Effector memory CD8-positive, alpha-beta T cell (primary cell): ENCODE measurements at places on chromosomes 11 and 22.

GRCh38 chr22:46125816-46126765 lies 24.2 kb upstream of the PPARA start:
- DNase-seq = no peak

GRCh38 chr22:42025421-42025820 lies 26.8 kb downstream of the WBP2NL start:
- DNase-seq = no peak

GRCh38 chr11:128473636-128474035 lies 113.7 kb downstream of the ETS1 start:
- DNase-seq = no peak

- no peak for DNase-seq
Observed at GRCh38 chr11:33063326-33063881, 24.0 kb downstream of the TCP11L1 start.

DNA sequence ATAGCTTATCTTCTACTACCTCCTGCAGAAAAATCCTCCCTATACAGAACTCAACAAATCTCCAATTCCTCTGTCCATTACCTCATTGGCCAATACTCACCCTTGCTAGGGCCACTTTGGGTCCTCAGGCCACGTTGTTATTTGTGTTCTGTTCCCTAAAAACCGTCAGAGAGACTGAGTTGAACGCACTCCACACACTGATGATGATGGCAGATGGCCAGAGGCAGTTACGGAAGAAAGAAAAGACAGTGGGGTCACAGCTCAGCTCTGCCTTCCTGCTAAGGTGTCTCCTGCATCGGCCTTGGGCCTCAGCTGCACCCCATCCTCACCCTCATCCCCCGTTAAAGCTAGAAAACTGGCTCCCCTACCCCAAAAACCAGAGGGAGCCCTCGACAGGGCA lies 66.2 kb downstream of the MICAL3 start:
- no peak for DNase-seq

DNA sequence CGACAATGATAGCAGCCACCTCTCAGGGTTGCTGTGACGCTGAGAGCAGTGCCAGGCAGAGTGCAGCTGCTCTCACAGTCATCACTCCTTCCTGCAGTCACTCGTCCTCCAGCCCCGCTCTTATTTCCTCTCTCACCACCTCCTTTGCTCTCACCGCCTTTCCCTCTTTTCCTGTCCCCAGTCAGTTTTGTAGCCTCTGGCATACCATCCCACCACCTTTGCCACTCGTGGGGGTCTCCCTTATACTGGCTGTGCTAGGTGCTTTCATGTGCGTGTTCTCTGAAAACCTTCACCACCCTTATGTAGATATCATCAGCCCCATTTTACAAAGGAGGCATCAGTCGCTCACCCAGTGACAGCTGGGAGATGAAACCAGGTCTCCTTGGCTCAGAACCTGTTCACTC lies 19.3 kb upstream of the ST3GAL4 start:
- no peak for DNase-seq

DNA sequence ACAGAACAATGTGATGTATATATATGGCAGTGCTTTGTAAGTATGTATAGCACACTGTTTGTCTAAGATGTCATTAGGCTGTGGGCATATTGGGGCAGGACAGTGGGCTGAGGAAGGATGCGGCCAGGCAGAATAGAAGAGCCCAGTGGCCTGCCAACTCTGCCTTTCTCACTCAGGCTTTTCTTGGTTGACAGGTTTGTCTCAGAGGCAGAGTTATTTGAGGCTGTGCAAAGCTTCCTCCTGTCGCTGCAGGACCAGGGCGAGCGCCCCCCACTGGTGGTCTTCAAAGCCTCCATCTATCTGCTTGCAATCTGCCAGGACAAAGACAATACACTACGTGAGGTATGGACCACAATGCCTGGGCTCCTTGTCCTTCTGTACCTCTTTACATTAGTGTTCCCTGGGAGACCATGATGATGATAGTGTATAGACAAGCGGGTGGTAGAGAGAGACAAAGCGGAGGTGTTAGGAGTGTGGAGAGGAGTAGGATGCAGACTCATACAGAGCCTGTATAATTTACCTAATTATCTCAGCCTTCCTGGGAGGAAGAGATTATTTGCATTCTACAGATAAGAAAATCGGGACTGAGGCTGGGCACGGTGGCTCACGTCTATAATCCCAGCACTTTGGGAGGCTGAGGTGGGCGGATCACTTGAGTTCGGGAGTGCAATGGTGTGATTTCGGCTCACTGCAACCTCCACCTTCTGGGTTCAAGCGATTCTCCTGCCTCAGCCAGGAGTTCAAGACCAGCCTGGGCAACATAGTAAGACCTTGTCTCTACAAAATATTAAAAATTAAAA lies 37.3 kb upstream of the CCDC134 start:
- peak; percentile 23 for DNase-seq

- no peak for DNase-seq
Observed at GRCh38 chr22:50528682-50529415, 963 bp downstream of the TYMP start.

- DNase-seq = no peak
Observed at GRCh38 chr11:119029340-119030028, 1.2 kb downstream of the SLC37A4 start.

DNA sequence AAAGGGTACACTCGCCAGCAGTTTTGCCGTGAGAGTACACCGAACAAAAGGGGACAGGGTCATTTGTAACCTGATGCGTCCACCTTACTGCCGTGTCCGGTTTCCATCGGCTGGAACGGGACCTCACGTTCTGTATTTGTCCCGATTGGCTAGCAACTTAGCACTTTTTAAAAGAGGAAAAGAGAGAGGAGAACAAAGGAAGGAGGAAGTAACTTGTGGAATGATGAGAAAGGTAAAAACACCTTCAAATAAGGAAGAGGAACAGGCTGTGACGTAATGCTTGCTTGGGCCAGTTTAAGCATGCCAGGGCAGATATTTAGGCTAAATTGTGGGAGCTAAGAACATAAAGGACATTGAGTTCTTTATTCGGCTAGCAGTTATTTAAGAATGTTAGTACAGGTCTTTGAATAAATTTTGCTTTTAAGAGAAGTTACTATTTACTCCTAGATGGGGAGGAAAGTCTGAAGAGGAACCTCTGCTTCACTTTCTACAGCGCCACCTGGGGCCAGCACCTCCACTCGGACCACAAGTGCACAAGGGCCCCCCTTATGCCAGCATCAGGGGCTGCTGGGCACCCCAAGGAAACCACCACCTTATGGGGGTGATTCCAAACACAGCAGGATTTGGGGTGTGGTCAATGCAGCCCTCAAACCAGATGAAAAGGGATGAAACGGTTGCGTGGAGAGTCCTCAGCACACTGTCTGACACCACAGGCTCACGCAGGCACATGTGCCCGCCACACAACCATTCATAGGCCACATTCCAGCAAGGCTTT lies 5.8 kb downstream of the ARSA start:
- no peak for DNase-seq

GRCh38 chr22:30694171-30694639 lies 469 bp upstream of the OSBP2 start:
- peak; percentile 30 for DNase-seq

- DNase-seq = peak; percentile 85
Observed at GRCh38 chr22:19730655-19731360, 7.5 kb downstream of the GP1BB start.

DNA sequence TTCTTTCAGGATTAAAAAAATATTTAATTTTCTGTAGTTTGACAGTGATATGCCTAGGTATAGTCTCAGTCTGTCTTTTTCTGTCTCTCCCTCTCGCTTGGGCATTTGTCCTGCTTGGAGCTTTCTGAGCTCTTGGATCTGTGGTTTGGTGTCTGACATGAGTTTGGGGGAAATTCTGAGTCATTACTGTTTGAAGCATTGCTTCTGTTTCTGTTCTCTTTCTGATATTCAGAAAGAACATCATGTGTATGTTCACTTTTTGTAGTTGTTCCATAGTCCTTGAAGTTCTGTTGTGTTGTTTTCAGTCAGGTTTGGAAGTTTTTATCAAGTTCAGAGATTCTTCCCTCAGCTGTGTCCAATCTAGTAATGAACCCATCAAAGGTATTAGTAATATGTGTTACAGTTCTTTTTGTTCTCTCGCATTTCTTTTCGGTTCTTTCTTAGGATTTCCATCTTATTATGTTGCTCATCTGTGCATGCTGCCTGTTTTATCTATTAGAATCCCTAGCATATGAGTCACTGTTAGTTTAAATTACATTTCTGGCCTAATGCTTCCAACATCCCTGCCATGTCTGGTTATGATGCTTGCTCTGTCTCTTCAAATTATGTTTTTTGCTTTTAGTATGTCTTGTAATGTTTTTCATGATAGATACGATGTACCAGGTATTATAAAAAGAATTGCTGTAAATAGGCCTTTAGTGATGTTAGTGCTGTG lies 48.4 kb downstream of the DDX10 start:
- no peak for DNase-seq

- no peak for DNase-seq
Observed at GRCh38 chr22:31943206-31943977, 943 bp upstream of the YWHAH start.

DNA sequence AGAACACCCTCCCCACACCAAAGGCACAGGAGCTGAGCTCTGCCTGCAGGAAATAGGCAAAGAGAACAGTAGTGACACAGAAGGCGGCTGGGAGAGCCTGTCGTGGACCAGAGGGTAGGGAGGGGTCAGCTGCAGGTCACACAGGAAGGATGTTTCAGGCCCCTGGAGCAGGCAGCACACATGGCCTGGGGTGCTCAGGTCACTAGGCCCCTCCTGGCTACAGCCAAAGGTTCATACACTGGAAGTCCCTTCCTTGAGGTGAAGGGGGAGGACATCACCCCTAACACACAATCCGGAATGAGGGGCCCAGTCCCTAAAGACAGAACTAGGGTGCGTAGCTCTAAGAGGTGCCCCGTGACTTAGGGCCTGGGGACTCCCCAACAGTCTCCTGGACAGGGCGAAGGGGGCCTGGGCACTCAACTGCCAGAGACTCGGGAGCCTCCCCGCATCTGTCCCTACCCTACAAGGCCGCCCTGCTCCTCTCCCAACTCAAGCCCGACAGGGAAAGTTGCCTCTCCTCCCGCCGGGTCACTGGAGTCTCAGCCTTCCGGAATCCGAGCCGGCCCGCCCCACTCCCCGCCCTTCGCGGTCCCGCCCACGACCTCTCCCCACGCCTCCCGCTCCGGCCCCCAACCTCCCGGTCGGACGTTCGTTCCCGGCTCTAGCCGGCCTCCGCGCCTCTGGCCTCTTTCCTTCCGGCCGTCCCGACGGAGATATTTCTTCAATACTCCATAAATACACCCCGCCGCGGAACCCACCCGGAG lies at the start of gene CYB5R2:
Gene CYB5R2 (minus strand): TSS at position 541 of the 764 bp plus-strand sequence. CDS start 675 bp downstream, outside the sequence.
- DNase-seq = no peak

DNA sequence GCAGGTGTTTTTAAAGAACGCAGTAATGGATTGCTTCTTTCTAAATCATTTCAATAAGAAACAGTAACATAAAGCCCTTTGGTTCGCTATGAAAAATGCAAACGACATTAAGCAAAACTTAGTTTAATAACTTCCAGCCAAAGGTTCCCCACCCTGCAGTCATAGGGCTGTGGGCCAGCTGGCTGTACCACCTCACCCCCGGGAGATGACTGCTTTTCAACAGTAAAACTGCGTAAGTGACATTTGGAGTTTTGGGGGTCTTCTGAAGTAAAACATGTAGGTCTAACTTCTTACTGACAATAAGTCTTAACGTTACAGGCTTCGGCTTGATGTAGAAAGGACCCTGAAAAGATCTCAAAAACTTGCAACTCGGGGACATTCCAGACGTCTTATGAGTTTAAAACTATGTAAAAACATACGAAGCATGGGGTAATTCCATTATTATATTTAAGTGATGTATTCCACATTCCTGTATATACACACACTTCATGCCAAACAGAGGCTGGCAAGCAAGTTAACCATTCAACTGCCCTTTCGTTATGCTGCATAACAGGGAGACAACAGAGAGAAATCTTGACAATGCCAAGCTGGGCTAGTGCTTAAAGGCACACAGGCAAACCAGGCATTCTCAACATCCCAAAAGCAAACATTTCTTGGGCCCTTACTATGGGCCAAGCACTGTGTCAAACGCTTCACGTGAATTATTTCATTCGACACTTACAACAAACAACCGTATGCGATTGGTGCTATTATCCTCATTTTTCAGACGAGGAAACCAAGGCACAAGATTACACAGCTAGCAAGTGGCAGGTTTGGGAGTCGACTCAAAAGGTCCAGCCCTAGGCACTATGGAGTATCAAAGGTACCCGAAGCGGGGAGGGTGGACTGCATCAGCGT lies 1.2 kb downstream of the MRTFA start:
- DNase-seq = no peak

DNA sequence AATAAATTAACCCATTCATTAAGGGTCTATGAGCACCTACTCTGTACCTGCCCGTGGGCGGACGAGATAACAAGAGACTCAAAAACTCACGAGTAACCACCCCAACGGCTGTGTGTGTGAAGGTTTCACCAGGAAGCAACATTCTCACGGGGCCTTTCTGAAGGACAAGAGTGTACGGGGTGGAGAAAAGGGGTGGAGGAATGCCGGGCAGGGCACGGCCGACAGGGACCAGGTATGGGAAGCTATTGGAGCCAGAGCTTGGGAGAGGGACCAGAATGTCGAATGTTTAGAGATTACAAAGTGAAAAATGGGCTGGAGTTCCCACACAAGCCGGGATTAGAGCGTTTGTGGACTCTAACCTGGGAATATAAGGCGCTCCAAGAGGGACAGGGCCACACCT lies 1.6 kb downstream of the KMT5B start:
- DNase-seq = no peak

DNA sequence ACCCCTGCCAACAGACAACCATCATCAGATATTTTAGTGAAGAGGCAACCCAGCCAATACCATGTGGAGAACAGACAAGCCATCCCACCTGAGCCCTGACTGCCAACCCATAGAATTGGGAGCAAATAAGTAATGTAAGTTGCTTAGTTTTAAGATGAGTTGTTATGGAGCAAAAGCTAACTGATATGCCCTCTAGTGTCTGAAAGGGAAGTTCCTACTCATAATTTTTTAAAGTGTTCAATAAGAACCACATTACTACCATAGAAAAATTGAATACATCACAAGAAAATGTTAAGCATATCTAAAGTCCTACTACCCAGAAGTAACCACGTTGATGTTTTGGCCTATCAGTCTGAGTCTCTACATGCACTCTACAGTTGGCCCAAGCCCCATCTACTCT lies 50.8 kb upstream of the SLC36A4 start:
- DNase-seq = no peak
